ENCODE measurements at places on chromosomes 12 and 14.

DNA sequence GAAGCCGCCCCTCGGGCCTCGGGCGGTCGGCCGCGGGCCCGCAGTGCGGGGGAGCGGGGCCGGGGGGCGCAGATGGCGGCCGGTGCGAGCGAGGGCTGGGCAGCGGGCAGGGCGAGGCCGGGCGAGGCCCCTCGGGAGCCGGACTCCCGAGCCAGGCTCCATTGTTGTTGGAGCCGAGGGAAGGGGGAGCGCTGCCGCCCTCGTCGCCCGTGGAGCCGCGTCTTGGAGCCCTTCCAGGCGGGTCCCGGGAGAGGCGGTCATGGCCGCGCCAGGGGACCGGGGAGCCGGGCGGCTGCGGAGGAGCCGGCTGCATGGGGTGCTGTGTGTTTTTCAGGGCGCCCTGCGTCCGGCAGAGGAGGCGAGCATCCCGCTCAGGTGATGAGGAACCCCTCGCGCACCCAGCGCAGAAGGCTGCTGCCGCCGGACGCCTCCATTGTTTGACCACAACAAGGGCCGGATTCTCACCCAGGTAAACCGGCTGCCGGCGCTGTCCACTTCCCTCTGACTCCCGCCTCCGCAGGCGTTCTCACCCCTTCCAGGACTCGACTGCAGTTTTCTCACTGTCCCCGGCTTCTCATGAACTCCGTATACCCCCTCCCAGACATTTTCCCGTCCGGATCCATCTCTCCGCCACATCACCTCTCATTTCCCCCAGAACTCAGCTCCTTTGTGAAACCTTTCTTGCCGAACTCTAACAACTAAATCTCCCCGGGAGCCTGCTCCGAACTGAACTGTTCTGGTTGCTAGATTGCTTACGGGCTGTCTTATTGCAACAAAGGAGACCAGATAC lies 732 bp downstream of the ZNF664 start:
- no peak for DNase-seq

- DNase-seq: no peak
These were observed 224.3 kb upstream of the ATP2B1 start for GRCh38 chr12:89932954-89933353.

- no peak for DNase-seq
These were observed 25.8 kb downstream of the ACADS start for GRCh38 chr12:120751389-120751788.

DNA sequence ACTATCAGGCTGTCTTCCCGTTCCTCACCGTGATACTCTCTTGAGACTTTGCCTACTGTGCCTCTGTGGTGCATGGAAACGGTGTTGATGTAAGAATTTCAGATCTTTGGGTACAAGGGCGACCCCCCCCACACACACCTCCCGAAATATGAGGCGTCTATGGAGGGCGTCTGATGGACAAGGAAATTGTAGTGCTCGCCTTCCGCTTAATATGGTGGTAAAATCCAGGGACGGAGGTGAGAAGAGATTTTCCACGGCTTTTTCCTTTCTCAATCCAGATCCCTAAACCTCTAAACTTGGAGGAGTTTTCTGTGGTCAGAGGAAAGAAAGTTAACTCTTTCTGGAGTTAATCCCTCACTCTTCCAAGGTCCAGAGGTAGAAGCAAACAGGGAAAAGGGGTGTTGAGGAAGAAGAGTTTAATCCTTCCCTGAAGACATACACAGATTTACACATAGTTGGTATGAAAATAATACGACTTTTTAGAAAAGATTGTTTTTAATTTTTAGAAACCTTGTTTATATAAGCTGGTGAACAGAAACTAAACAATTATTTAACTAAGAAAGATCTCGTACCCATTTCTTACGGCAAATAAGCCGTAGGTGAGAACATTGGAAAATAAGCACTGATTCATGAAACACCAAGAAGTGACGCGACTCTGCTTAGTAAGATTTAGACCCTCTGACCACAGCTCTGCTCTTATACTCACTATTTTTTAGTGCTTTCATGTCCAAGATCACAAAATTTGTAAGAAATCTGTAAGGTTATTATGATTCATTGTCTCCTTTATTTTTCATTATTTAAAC lies 23.1 kb upstream of the RNASE12 start:
- DNase-seq: no peak

DNA sequence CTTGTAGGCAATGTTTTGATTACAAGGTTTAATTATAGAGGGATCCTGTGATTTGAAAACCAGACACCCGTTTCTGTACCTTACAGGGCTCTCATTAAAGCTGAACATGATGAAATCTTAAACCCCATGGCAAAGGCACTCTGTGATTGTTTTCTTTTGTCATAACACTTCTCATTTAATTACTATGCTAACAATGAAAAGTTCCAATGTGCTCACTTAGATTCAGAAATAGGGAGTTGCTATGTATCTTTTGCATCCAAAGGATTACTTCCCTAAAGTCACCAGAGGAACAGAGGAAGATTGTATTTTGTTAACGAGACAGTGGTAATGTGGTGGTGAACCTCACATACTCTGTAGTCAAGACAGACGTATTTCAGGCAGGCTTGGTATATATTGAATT lies 81.5 kb upstream of the MYF6 start:
- DNase-seq: no peak

DNA sequence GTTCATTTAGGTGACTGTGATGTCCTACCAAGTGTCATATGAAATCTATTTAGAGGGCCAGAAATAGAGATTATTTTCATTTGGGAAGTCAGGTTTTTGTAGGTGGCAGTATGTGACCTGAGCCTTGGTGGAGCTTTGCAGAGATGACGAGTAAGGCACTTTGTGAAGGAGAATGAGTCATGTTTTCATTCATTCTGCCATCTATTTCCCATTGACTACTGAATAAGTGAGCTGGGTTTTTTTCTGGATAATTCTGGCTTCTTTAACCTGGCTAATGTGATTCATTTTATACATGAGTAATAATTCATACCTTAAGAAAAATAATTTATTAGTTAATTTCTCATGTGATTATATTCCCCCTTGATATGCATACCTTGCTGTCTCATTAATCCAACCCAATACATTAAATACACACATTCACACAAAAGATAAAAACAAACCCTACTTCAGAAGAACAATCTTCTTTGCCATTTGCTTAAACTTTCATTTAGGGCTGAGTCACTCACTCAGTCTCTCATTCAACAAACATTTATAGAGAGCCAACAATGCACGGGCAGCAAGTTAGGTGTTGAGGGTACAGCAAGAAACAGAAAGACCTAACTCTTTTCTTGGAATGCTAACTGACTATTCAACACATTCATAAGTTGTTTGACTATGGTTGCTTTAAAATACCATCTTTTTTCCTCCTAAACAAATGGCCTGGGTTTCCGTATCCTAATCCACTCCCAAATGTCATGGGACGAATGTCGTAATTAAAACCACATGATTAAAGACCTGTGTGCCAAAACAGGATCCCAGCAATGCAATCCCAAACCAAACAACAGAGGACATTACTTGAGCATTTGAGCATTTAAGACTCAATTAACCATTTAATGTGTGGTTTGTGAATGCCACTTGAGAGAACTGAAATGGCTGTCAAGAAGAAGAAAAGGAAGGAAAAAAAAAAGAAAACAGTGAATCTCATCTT lies 78.0 kb downstream of the KITLG start:
- no peak for DNase-seq

DNA sequence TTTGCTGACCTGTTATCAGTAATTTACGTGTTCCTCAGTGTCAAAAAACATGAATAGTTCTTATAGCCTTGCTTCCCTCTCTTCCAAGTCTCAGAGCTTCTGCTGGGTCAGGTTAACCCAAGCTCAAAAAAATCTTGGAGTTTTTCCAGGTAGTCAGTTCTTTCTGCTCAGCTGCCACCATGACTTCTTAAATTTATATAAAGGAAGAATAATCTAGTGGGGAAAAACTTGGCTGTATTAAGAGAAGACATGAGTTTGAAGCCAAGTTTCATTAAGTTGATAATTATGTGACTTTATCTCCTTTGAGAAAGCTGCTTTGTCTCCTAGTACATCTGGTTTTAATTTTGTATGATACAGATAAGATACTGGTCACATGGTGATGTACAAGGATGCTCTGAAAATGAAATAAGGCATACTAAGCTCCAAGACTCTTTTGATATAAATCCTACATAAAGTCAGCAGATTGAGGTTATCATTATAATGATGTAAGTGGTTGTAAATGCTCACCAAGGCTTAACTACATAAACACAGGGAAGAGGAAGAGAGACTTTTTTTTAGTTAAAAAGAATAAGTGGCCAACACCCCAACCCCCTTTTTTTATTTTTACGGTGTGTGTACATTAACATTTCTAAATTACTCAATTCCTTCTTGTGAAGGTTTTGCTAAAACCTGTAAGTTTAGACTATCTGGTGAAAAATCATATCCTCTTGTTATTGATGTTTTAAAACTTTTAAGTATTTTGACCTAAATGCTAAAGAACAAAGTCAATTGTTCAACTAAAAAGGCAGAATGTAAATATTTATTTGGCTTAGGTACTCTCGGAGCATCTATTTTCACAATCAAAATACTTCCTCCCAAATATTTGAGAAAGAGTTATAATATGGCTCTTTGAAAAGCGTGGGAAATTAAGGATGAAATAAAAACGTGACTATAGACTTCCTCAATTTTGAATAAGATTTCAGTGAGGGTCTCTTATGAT lies 84.1 kb upstream of the SLC38A2 start:
- DNase-seq: no peak

GRCh38 chr12:20523658-20524057 lies 155.3 kb downstream of the PDE3A start:
- DNase-seq: no peak

GRCh38 chr14:51828017-51828797 lies 32.2 kb upstream of the GNG2 start:
- DNase-seq: peak; percentile 40

All from KG1 (cell line).